ENCODE measurements at places on chromosomes 1 and 21. TPM values are rescaled to one million over a fixed set of nuclear protein-coding genes. Genes with fewer than 3 reads are reported as not detected.

- no peaks in the 10 kb centered on the region for H3K4me1 ChIP-seq
- H3K36me3 ChIP-seq: no peaks in the 10 kb centered on the region
- DNase-seq: no peak
- no peak overlapping the region for H3K27ac ChIP-seq
- no peak overlapping the region for H3K4me3 ChIP-seq
- no peaks in the 10 kb centered on the region for H3K27me3 ChIP-seq
These were observed 4.8 kb upstream of the SLAMF9 start for GRCh38 chr1:159958719-159959380.

- no peak overlapping the region for H3K27ac ChIP-seq
- peaks cover 4% of the 10 kb centered on the region for H3K36me3 ChIP-seq
- H3K27me3 ChIP-seq: no peaks in the 10 kb centered on the region
- peaks cover 39% of the 10 kb centered on the region for H3K4me1 ChIP-seq
- H3K4me3 ChIP-seq: no peak overlapping the region
These were observed 9.0 kb downstream of the ITPKB start for GRCh38 chr1:226730071-226730470.

GRCh38 chr1:4101459-4102161 lies 201.5 kb upstream of the C1orf174 start:
- no peaks in the 10 kb centered on the region for H3K36me3 ChIP-seq
- peaks cover 8% of the 10 kb centered on the region for H3K27me3 ChIP-seq
- no peak overlapping the region for H3K4me3 ChIP-seq
- H3K27ac ChIP-seq: no peak overlapping the region
- peak; percentile 32 for DNase-seq

DNA sequence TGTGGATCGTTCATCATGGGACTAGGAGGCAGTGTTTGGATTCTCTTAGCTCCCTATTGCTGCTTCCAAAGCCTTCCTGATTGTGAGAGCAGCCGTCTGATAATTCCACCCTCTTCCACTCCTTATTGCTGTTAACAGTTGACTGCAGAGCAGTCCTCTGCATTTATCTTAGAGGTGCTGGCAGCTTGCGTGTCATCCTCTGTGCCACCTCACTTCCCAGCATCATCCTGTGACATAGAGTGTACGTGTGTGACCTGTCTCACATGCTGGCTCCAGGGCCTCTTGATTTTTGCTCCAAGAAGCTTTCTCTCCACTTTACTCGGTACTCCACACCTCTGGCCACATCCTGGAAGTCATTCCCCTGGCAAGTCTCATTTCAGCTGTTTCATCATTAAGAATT lies 53.0 kb upstream of the DYNLT5 start:
- no peaks in the 10 kb centered on the region for H3K4me1 ChIP-seq
- H3K27me3 ChIP-seq: no peaks in the 10 kb centered on the region
- no peak overlapping the region for H3K4me3 ChIP-seq
- no peak overlapping the region for H3K27ac ChIP-seq
- no peak for DNase-seq
- no peaks in the 10 kb centered on the region for H3K36me3 ChIP-seq

DNA sequence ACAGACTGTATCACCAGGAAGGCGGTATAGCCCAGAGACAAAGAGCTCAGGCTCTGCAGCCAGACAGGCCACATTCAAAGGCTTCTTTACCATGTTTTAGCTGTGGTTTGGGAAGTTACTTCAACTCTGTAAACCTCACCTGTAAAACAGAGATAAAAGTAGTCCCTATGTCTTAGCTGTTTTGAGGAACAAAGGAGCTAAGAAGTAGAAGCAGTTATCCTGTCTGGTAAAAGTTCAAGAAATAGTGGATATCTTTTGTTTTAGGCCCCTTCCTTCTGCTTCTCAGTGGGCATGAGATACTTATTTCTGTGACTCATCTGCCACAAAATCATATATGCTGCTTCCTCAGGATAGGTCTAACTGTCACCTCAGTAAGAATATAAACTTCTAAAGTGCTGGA lies 6.5 kb downstream of the CD34 start:
- no peaks in the 10 kb centered on the region for H3K27me3 ChIP-seq
- DNase-seq: no peak
- no peak overlapping the region for H3K27ac ChIP-seq
- H3K4me1 ChIP-seq: no peaks in the 10 kb centered on the region
- H3K4me3 ChIP-seq: no peak overlapping the region

- H3K4me1 ChIP-seq: no peaks in the 10 kb centered on the region
- no peaks in the 10 kb centered on the region for H3K36me3 ChIP-seq
- DNase-seq: peak; percentile 30
- no peak overlapping the region for H3K27ac ChIP-seq
These were observed 345.9 kb upstream of the VAMP3 start for GRCh38 chr1:7425229-7425628.

DNA sequence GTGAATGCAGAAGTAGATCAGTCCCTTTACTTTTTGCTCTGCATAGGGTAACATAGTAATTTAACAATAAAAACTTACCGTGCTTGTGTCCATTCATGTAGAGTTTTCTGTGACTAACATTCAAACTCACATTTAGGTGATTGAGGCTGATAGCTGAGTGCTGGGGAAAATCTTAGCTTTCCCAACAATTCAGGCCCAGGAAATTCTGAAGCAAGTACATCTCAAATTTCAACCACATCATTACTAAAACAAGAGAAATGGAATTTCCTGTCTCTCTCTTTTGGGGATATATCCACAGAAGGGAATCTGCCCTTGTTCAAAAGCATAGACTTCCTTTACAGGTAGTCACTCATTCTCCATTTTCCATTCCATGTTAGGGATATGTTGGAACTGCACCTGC lies 33.1 kb upstream of the C1orf146 start:
- H3K4me1 ChIP-seq: no peaks in the 10 kb centered on the region
- peaks cover 13% of the 10 kb centered on the region for H3K36me3 ChIP-seq
- no peak overlapping the region for H3K27ac ChIP-seq
- H3K4me3 ChIP-seq: no peak overlapping the region
- H3K27me3 ChIP-seq: no peaks in the 10 kb centered on the region

GRCh38 chr1:97271916-97272788 lies 550.6 kb downstream of the PTBP2 start:
- H3K27ac ChIP-seq: no peak overlapping the region
- no peaks in the 10 kb centered on the region for H3K36me3 ChIP-seq
- DNase-seq: no peak

DNA sequence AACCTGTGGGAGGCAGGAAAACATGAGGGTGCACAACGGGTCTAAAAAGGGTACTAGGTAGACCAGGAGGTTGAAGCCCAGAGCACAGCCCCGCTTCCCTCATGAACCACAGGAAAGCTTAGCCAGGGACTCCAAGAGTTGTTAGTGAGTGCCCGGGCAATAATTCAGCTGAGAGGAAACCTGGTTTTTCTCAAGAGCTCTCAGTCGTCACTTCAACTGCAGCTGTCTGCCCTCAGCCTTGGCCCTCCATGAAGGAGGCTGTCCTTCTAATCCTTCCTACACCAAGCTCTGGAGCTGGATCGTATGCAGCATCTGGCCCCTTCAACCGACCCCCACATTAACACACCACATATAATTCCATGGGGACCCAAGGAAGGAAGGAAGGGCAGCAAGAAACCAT lies 77.0 kb upstream of the BACE2 start:
- no peaks in the 10 kb centered on the region for H3K4me1 ChIP-seq
- H3K36me3 ChIP-seq: no peaks in the 10 kb centered on the region
- DNase-seq: no peak
- H3K27me3 ChIP-seq: no peaks in the 10 kb centered on the region
- no peak overlapping the region for H3K4me3 ChIP-seq

DNA sequence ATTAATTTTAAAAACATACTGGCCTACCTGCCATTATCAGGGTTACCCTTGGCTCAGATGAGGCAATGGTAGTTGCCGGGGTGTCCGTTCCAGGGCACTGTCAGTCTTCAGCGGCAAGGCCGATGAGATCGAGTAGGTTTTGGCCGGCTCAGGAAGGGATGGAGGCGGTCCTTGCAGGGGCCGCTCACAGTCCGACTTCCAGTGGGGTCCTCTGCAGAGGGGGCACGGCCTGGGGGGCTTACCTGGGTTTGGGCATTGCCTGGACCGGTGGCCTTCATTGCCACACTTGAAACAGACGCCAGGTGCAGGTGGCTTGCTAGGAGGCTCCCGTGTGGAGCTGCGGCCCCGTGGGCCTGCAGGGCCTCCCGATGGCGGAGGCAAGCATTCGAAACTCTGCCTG lies 2.5 kb downstream of the ERVH48-1 start:
- H3K27me3 ChIP-seq: no peaks in the 10 kb centered on the region
- H3K4me1 ChIP-seq: peaks cover 9% of the 10 kb centered on the region
- no peak for DNase-seq
- H3K36me3 ChIP-seq: no peaks in the 10 kb centered on the region
- H3K4me3 ChIP-seq: no peak overlapping the region

The LYST gene
- 78.4 TPM for total RNA-seq

The KLHDC8A gene
- 0.78 TPM for total RNA-seq

The KRTAP21-2 gene
- not detected for total RNA-seq

The TMEM269 gene
- not detected for total RNA-seq

The XCL2 gene
- total RNA-seq: 2.0 TPM

Measured in upper lobe of right lung (tissue), 1 donor.